Activated T-helper 1 cell treated with Interleukin-2 at 50 U/mL for 16 hours (primary cell): ENCODE measurements at places on chromosomes 3 and 15.

DNA sequence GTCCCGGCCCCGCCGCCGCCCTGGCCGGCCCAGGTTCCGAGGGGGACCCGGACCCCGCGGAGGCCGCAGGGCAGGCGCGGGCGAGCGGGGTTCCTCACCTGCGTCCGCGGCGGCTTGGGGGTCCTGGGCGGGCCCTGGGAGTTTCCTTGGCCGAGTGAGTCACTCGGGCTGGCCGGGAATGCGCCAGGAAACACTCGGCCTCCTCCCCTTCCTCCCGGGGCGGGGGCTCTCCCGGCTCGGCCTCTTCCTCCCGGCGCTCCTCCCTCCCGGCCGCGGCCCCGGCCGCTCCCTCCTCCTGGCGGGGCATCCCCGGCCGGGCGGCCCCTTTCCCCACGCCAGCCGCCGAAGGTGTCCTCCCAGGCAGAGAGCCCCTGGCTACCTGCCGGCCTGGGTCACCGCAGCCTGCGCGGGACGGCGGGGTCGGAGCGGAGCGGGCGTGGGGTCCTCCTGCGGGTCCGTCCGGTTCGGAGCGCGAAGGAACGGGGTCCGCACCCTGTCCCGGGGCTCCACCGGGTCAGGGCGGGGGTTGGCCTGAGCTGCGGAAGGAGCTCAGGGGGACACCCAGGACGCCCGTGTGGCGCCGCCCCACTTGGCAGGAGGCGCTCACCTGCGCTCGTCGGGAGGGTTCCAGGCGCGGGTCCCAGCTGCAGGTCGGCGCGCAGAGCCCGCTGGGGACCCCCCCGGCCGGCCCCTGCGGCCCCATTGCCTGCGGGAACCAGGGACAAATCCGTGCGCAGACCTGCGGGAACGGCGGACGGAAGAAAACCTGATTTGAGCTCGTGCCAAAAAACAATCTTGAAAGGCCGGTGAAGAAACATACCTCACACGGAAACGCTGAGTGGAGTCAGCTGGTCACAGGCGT, at the start of gene CYFIP1:
CYFIP1 (minus strand) TSS at position 180 of the 862 bp plus-strand sequence. CDS start 33,083 bp downstream, outside the sequence.
- DNase-seq, result no peak

DNA sequence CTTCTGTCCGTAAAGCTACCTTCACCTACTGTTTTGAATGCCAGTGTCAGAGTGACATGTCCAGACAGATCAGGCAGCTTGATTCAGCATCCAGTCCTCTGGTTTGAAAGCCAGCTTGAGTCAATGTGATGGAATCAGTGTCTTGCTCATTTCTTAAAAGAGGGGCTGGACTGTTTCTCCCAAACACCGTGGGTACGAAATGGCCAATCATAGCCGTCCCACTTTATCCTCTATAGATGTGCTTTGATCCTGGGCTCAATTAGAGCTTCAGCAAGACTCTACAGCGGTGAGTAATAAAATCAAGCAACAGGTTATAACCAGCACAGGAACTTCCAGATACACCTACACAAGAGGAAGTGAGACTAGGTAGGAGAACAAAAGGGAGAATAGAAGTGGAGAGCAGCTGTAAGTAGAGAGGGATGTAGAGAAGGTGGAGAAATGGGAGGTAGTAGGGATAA, 17.0 kb upstream of the OR5K1 start:
- no peak for DNase-seq

- no peak for DNase-seq
Observed at GRCh38 chr3:48979451-48979850, 10.6 kb upstream of the P4HTM start.

- DNase-seq, result no peak
Observed at GRCh38 chr15:29939404-29939803, 117.1 kb upstream of the TJP1 start.

DNA sequence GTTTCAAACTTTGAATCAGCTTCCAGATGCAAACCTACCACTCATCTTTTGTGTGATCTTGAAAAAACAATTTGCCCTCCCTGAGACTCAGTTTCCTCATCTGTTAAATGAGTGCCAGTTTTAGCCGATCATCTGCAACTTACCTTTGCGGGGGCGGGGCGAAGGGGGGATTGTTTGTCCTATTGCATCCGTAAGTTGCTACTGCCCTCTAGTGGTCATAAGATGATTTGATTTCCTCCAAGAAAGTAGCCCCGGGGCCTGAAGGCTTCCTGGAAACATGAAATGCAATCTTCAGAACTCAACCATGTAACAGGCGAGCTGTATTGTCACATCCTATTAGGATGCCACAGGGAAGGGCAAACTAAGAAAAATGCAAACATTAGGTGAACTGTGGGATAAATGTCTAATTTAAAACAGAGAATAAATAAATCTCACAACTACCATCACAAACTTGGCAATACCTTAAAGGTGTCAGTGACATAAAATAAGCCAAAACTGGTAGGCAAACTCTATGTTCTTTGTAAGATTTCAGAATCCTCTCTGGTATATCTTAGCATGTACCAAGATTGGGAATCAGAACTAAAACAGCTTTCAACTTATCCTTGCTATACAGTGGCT, 63.5 kb upstream of the CLDN18 start:
- no peak for DNase-seq

GRCh38 chr3:31444220-31445142, 88.2 kb upstream of the STT3B start:
- DNase-seq, result no peak

DNA sequence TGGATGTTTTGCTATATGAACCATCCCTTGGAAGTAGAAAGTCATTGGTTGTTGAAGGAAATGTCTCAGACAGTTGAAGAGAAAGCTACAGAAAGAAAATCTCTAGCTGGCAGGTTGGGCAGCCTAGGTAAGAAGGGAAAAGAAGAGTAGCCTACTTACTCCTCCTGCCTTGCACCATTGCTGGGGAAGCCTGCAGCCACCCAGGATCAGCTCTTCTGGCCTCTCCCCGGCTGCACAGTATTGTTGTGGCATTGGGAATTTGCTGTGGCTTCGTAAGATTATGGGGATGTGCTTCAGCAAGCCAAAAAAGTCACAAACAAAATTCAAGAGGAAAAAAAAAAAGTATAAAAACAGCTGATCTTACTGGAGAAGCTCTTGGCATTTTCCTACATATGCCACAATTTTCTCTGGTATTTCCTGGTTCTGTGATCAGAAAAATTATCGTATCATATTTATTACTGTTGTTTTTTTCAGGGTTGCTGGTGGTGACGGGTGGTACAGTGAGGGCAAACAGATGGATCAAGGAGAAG, 154.2 kb downstream of the TIGIT start:
- no peak for DNase-seq

GRCh38 chr3:175192536-175192935, 333.4 kb downstream of the NAALADL2 start:
- no peak for DNase-seq

- no peak for DNase-seq
Observed at GRCh38 chr3:164550857-164551256, 527.4 kb downstream of the SI start.

- no peak for DNase-seq
Observed at GRCh38 chr3:27827041-27827440, 104.9 kb upstream of the EOMES start.

GRCh38 chr3:160257606-160258005, 32.4 kb downstream of the C3orf80 start:
- no peak for DNase-seq

- DNase-seq, result no peak
Observed at GRCh38 chr15:71752128-71752527, 58.2 kb upstream of the NR2E3 start.

DNA sequence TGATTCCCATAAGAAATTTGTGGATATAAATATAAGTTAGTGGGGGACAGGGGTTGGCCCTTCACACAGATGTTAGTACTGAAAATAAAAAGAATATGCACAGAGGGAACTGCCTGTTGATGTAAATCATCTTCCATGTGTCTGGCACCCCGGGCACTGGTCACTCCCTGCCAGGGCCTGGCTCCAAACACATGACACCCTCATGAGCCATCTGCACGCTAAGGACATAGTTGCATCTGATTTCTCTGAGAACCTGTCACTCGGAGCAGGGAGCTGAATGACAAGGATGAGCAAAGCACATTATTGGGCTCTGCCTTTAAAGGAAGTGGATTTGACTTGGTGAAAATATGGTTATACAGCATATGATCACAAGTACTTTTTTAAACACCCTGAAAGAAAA, 66.2 kb upstream of the TSC22D2 start:
- DNase-seq, result no peak

GRCh38 chr15:30033763-30034162, 49.0 kb upstream of the GOLGA8J start:
- no peak for DNase-seq

DNA sequence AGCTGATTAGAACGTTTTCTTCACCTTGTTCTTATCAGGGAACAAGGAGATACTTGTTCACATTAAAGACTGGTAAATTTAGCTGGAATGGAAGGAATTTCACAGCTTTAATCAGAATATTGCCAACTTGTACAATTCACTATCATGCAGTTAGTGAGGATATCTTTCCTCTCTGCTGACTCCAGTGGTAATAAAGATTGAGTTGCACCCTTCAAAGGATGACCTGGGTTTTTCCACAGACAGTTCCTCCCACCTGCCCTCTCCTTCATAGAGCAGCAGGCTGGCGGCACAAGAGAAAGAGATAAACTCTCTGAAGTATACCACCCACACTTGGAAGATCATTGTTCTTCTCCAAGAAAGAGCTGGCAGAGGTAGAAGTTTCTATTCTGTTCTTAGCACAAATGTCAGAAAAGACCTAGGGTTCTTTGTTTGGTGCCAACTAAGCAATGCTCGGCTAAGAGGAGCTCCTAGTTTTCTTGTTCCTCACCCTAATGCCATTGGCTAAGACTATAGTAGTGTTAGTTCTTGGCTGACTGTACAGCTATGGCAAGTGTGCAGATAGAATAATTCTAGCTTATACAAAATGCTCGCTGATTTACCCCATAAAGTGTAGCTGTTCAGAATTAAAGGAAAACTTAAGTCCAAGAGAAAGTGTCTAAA, 169.1 kb downstream of the CLSTN2 start:
- no peak for DNase-seq

DNA sequence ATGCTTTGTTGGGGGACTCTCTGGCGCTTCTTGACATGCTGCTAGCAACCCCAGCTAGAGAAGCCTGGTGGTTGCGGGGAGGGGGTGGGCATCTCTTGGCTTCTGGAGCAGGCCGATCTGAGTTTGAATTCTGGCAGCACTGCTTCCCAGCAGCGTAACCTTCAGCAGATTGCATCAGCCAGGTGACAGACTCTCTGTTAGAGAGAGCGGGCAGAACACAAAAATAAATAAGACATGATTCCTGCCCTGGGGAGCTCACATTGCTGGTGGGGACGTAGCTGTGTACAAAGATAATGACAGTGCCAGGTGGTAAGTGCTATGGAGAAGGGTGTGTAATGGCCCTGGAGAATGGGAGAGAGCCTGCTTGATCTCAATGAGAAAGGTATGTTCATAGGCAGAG, 87.4 kb downstream of the THSD4 start:
- no peak for DNase-seq

DNA sequence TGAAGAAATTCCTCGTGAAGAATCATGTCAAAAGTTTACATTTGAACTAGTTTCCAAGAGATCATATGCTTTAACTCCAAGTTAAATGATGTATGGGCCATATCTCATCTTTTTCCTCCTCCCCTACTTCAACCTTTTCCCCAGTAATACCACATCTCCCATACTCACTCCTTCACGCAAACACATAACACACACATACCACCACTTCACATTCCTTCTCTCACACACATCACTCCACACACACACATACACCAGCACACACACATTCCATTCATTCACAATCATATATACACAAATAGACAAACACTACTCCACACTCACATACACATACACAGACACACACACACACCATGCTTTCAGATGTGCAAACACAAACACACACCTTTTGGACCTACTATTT, 769.0 kb upstream of the NR2F2 start:
- DNase-seq, result no peak

DNA sequence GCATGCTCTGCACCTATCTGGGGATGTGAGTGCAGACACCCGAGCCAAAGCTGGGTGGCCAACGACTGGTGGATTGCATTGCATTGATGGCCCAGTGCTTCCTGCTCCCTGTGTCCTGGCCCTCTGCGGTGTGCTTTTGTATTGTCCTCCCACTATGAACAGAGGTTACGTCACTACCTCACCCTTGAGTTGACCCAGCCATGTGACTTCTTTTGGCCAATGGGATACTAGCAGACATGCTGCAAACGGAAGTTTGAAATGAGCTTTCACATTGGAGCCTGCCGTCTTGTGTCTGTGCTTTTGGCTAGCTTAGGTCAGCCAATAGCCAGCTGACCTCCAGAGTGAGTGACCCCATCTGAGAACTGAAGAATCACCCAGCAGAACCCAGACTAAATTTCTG, 15.3 kb upstream of the TBC1D21 start:
- DNase-seq, result no peak

GRCh38 chr3:56055546-56055945, 412.7 kb downstream of the ERC2 start:
- no peak for DNase-seq

GRCh38 chr3:116280130-116280740, 165.1 kb downstream of the LSAMP start:
- DNase-seq, result no peak

GRCh38 chr15:58805095-58805494, 34.0 kb downstream of the MINDY2 start:
- no peak for DNase-seq
